ENCODE measurements at places on chromosomes 6 and 20. TPM values are rescaled to one million over a fixed set of nuclear protein-coding genes. Genes with fewer than 3 reads are reported as not detected.

- DNase-seq = no peak
Observed at GRCh38 chr6:149895833-149896271, 2.1 kb downstream of the RAET1E start.

GRCh38 chr6:159871906-159872305 is 18.9 kb upstream of the MAS1 start:
- DNase-seq = no peak

GRCh38 chr6:166394036-166394892 is 11.5 kb upstream of the MPC1 start:
- DNase-seq = no peak

DNA sequence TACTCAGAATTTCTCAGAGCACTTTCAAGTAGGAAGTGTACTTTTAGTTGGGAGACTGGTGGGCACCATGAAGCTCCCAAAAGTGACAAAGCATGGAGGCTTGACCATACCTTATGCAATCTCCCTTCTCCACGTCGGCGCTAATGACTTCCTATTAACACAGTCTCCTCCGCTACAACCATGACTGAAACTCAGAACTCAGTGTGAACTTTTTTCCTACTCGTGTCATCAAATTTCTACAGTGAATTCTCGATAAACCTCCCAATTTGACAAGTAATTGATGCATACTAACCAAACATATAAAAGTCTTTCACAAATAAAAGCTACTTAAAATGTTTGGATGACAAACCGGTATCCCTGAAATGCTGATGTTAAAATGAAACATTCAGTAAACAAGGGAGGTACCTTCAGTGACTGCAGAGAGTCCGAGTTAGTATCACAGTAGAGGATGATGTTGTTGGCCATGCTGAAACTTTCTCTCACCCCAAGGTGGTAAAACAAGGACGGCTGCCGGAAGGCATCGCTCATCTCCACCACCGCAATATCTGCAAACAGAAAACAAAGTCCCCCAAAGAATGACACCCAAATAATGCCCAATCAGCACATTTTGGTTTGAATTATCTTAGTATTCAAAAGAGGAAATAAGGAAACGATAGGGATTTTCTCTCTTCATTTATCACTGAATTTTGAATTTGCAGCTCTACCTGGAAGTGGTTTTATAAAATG is 72.1 kb downstream of the MAP3K5 start:
- no peak for DNase-seq

Gene ADAM33
- not detected for total RNA-seq
